ENCODE measurements at places on chromosomes 16 and 17.

- DNase-seq: no peak
Observed at GRCh38 chr16:11032922-11033291, 88.5 kb downstream of the CLEC16A start.

DNA sequence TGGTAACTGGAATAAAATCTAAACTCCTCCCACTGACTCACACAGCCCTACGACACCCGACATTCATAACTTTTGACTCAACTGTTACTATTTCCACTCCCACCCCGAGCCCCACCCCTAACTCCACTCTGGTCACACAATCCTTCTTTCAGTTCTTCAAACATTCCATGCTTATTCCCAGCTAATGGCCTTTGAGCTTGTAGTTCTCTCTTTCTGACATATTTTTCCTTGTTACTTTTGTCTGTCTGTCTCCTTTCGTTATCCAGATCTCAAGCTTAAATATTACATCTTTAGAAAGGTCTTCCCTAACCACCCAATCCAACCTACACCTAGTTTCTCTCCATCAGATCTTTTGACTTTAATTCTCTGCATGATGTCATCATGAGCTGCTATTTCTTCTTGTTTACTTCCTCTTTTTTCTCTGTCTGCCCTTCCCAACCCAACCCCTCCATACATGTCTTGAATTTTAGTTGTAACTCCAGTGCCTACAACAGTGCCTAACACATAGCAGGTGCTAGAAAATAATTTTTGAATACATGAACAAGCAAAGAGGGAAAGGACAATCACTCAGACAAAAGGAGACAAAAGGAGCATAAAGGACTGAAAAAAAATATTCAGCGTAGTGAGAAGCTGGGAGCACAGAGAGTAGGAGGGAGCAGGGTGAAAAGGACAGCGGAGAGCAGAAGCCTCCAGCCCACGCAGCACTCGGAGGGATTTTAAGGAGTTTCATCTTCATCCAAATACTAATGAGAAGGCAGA, 65.2 kb upstream of the SMIM36 start:
- DNase-seq: no peak

GRCh38 chr17:39965017-39965699, 2.4 kb downstream of the GSDMA start:
- DNase-seq: no peak

- no peak for DNase-seq
Observed at GRCh38 chr17:37493249-37494027, 3.7 kb downstream of the DUSP14 start.

DNA sequence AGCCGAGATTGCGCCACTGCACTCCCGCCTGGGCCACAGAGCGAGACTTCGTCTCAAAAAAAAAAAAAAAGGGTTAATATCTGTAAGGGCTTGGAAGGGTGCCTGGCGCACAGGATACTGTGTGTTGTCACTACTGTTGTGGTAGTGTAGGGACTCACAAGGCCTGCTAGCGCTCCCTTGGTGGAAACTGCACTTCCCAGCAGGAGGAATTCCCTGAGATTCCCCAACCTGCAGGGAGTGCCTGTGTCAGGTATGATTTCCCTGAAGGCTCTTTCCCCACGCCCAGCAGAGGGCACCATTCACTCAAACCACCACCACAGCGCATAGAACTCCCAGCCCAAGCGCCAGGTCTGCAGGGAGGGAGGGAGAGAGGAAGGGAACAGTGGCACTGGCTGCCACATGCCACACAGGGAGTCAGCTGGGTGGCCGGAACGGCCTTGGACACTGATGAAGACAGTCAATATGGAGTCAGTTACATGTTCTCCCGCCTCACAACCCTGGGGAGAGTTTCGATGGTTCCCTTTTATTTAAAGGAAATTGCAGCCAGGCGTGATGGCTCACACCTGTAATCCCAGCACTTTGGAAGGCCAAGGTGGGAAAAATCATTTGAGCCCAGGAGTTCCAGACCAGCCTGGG, 32.7 kb upstream of the CDH1 start:
- DNase-seq: peak; percentile 79

DNA sequence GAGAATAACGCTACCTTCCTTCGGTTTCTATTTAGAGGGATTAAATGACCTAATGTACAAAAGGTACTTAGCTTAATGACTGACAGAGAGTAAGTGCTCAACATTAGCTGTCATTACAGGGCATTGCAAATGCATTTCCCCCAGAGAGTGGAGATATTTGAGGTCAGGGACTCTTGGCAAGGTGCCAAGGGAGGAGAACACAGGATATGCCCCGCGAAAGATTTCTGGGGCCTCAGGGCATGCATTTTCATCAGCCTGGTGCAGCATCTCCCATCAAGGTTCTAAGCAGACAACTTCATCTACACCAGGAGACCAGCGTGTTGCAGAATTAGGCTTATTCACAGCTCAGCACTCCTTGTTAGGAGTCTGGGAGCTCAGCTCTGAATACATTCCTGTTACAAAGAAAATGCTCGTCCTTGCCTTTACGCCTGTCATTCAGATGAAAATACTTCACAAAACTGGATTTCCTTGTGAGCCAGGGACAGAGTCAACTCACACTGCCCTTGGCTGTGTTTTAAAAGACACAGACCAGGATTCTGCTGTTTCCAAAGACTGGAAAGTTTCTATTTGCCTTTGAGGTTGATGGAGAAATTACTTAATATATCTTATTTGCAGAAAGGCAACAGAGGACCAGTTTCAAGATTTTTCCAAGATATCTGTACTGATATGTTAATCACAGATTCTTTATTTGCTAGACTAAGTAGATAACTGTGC, 108.2 kb downstream of the VAT1L start:
- peak; percentile 6 for DNase-seq

- DNase-seq: no peak
Observed at GRCh38 chr17:29962656-29963055, 21.2 kb downstream of the EFCAB5 start.

- DNase-seq: no peak
Observed at GRCh38 chr17:32899236-32900013, 22.5 kb upstream of the MYO1D start.

Data from endothelial cell (in vitro differentiated cells).